Type B pancreatic cell (in vitro differentiated cells): ENCODE measurements at places on chromosomes 5 and 9.

DNA sequence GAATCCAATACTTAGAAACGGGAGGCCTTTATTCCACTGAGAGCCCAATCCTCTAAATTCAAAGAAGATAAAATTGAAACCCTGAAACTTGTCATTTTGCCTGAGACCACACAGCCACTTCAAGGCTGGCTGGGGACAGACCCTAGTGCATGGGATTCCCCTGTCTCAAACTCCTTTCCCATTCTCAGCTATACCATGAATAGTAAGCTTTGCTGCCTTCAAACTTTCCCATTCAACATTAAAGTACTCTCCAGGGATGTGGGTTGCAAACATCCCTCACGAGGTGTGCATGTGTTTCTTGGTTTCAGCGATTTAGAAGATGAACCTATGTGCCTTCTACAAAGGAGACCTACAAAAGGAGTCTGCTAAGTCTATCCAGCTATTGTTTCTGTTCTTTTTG, 64.6 kb downstream of the GABRB2 start:
- H3K4me3 ChIP-seq, result no peak overlapping the region
- H3K27me3 ChIP-seq, result no peaks in the 10 kb centered on the region
- no peaks in the 10 kb centered on the region for H3K4me1 ChIP-seq
- no peaks in the 10 kb centered on the region for H3K36me3 ChIP-seq
- no peak for DNase-seq

GRCh38 chr9:1267141-1267570, 217.0 kb downstream of the DMRT2 start:
- peaks cover 4% of the 10 kb centered on the region for H3K27me3 ChIP-seq
- peaks cover 9% of the 10 kb centered on the region for H3K4me1 ChIP-seq
- no peak overlapping the region for H3K4me3 ChIP-seq
- H3K36me3 ChIP-seq, result no peaks in the 10 kb centered on the region

GRCh38 chr5:38379350-38379937, 121.1 kb downstream of the EGFLAM start:
- no peaks in the 10 kb centered on the region for H3K36me3 ChIP-seq
- peaks cover 18% of the 10 kb centered on the region for H3K4me1 ChIP-seq

GRCh38 chr9:119282476-119283077, 86.7 kb downstream of the BRINP1 start:
- no peak for DNase-seq
- no peaks in the 10 kb centered on the region for H3K36me3 ChIP-seq
- H3K27ac ChIP-seq, result no peak overlapping the region
- H3K4me1 ChIP-seq, result peaks cover 31% of the 10 kb centered on the region
- H3K4me3 ChIP-seq, result peak overlapping the region; percentile 23

- H3K4me1 ChIP-seq, result no peaks in the 10 kb centered on the region
- H3K27me3 ChIP-seq, result no peaks in the 10 kb centered on the region
- no peak overlapping the region for H3K27ac ChIP-seq
- DNase-seq, result no peak
- H3K4me3 ChIP-seq, result no peak overlapping the region
Measured at GRCh38 chr5:142145106-142145900, 36.7 kb downstream of the NDFIP1 start.

- H3K4me1 ChIP-seq, result peaks cover 23% of the 10 kb centered on the region
- no peak overlapping the region for H3K4me3 ChIP-seq
- no peak overlapping the region for H3K27ac ChIP-seq
- H3K36me3 ChIP-seq, result no peaks in the 10 kb centered on the region
Measured at GRCh38 chr5:36281626-36282025, 20.1 kb downstream of the RANBP3L start.

- no peak for DNase-seq
- no peak overlapping the region for H3K27ac ChIP-seq
- no peak overlapping the region for H3K4me3 ChIP-seq
- no peaks in the 10 kb centered on the region for H3K36me3 ChIP-seq
Measured at GRCh38 chr5:150149618-150150017, 6.0 kb downstream of the PDGFRB start.

DNA sequence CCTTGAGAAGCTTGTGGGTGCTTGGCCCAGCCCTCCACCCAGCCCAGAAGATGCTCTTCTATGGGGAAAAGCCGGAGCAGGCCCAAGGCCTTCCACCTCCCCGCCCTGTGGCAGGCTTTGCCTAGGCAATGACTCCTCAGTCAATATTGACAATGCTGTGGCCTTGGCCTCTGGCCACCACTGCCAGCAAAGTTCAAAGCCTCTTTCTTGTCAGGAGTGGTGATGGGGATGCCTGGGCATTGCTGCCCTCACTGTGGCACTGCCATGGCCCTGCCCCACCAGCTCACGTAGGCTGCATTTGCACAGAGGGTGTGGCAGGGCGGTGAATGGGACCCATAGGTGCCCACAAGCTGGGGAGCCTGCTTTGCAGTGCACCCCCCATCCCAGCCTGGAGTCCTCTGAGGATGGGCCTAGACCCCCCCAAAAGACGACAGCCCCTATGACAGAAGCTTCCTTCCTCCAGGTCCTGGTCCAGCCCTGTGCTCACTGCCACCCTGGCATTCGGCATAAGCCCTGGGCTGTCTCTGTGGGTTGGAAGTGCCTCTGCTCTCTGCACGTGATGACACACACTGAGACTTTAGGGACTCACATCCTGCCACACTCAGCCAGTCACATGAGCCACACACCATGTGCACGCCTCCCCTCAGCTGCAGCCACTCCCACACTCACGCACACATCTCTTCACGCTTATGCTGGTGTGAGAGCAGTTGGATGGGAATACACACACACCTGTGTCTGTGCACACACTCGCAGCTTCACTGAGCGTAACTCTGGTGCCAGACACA, 31.1 kb downstream of the MORN5 start:
- DNase-seq, result no peak
- peaks cover 3% of the 10 kb centered on the region for H3K27me3 ChIP-seq
- H3K4me3 ChIP-seq, result no peak overlapping the region

DNA sequence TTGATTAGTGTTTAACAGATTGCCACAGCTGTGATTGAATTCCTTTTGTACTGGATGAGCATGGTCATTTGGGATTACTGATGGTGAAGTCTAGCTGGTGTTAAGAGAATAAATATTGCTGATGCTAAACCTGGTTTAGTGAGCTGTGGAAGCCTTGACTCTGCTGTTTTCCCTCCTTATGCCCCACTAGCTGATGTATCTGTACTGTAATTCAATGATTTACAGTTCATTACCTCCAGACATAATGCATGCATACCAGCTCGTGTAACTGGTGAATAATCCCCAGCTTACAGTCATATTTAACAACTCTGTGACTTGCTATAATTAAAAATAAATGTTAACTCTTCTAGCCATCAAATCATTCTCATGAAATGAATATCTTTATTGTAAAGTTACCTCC, 1.7 kb upstream of the CMYA5 start:
- H3K4me3 ChIP-seq, result peak overlapping the region; percentile 37
- H3K27ac ChIP-seq, result no peak overlapping the region
- H3K36me3 ChIP-seq, result peaks cover 22% of the 10 kb centered on the region
- H3K27me3 ChIP-seq, result peaks cover 6% of the 10 kb centered on the region
- no peaks in the 10 kb centered on the region for H3K4me1 ChIP-seq
- no peak for DNase-seq

GRCh38 chr9:93164085-93164484, 19.9 kb upstream of the WNK2 start:
- no peaks in the 10 kb centered on the region for H3K36me3 ChIP-seq
- no peak overlapping the region for H3K4me3 ChIP-seq
- no peak overlapping the region for H3K27ac ChIP-seq
- H3K27me3 ChIP-seq, result no peaks in the 10 kb centered on the region
- peaks cover 25% of the 10 kb centered on the region for H3K4me1 ChIP-seq
- DNase-seq, result no peak

GRCh38 chr9:14926941-14927624, 16.9 kb upstream of the FREM1 start:
- H3K27ac ChIP-seq, result no peak overlapping the region
- H3K4me3 ChIP-seq, result no peak overlapping the region
- no peaks in the 10 kb centered on the region for H3K27me3 ChIP-seq

DNA sequence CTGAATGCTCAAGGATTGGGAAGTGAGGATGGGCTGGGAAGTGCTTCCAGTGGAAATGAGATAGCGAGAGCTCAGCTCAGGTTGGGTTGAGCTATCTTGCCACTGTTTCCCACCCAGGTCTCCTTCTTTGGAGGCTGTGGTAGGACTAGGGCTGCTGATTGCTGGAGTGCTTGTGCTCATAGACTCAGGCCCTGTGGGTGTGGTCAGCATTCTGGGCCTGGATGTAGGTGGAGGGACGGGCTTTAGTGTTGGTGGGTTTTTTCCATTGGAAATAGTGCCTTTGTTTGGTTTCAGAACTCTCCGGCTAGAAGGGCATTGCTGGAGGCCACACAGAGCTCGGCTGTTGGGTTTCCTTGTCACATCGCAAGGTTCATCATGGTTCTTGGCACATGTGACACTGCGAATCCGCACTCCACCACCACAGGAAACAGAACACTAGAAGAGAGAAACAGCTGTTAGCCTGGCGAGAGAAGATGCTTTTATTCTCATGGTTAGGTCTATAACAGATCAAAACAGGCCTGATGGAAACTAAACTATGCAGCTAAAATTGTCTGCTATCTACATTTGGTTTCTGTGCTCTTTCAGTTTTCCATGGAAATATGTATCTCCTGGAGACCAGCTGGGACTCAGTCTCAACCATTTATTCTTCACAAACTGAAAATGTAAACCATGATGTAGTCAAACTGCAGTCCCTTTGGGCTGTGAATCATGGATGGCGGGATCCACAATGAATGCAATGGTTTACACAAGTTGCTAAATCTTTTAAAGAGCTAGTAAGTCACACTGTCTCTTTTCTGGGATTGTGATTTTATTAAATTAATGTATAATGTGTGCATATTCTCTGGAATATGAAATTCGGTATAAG, 136.2 kb downstream of the TARS1 start:
- no peak overlapping the region for H3K27ac ChIP-seq
- H3K4me3 ChIP-seq, result no peak overlapping the region
- peaks cover 6% of the 10 kb centered on the region for H3K36me3 ChIP-seq
- H3K4me1 ChIP-seq, result no peaks in the 10 kb centered on the region
- no peak for DNase-seq

DNA sequence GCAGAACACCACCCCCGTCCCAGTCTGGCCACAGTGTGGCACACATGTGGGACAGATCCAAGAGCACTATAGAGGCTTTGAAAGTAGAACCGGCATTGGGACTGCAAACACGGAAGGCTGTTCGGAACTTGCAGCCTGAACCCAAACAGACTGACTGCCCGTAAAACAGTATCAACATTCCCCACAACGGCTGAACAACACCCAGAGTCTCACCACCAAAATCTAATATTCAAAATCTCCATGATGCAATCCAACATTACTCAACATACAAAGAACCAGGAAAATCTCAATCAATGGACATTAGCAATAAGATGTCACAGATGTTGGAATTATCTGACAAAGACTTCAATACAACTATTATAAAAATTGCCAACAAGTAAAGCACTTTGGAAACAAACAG, 82.3 kb downstream of the ROR2 start:
- peaks cover 66% of the 10 kb centered on the region for H3K4me1 ChIP-seq
- no peak overlapping the region for H3K27ac ChIP-seq
- no peak for DNase-seq
- H3K36me3 ChIP-seq, result peaks cover 9% of the 10 kb centered on the region
- peaks cover 36% of the 10 kb centered on the region for H3K27me3 ChIP-seq

DNA sequence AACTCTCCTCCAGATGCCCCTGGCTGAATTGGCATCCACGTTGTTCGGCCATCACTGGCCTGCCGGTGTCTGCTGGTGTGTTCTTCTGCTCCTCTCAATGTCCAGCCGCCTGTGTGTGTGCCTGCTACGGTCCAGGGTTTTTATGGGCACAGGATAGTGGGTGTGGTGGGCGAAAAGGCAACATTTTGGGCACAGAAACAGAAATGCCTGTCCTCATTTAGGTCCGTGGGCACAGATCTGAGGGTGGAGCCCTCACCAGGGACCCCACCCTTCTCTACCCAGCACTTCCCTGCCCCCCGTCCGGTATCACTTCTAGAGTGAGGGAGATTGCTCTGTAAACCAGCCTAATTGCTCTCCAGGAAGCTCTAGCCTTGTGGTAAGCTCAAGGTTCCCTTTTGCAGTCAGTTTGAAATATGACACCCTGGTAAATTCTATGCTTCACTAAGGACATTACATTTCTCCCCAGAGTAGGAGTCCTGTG, 410.1 kb downstream of the MAT2B start:
- no peaks in the 10 kb centered on the region for H3K36me3 ChIP-seq
- H3K4me1 ChIP-seq, result peaks cover 19% of the 10 kb centered on the region
- no peak for DNase-seq
- H3K27me3 ChIP-seq, result no peaks in the 10 kb centered on the region

DNA sequence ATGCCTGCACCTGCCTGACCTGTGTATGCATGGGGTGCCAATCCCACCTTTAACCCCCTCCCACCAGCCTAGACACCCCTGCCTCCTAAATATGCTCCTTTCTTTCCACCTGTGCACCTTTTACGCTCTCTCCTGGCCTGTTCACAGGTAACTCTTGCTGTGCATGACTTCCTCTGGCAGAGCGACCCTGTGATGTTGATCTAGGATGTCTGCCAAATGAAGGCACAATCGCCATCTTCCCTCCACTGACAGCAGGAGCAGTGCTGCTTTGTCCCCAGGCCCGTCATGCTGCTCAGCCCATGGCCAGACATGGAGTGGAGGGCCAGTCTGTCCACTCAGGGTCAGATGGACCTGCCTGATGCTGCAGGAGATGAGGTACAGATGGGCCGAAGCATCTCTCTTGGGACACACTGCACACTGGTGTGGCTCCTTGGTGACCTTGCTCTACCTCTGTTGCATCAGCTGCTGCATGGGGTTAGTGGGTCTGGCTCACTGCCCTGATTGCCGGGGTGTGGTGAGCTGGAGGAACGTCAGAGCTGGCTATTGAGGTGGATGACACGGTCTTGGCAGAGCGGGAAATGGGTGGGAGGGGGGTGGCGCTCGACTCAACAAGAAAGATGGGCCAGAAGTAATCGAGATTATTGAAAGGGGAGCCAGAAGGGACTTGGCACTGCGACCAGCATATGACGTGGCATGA, 101.7 kb upstream of the PITX1 start:
- no peak overlapping the region for H3K4me3 ChIP-seq
- peaks cover 7% of the 10 kb centered on the region for H3K4me1 ChIP-seq
- DNase-seq, result no peak
- peaks cover 63% of the 10 kb centered on the region for H3K27me3 ChIP-seq

- H3K27ac ChIP-seq, result no peak overlapping the region
- no peak for DNase-seq
- no peaks in the 10 kb centered on the region for H3K36me3 ChIP-seq
- H3K27me3 ChIP-seq, result peaks cover 3% of the 10 kb centered on the region
Measured at GRCh38 chr5:153504726-153505125, 14.3 kb downstream of the GRIA1 start.

DNA sequence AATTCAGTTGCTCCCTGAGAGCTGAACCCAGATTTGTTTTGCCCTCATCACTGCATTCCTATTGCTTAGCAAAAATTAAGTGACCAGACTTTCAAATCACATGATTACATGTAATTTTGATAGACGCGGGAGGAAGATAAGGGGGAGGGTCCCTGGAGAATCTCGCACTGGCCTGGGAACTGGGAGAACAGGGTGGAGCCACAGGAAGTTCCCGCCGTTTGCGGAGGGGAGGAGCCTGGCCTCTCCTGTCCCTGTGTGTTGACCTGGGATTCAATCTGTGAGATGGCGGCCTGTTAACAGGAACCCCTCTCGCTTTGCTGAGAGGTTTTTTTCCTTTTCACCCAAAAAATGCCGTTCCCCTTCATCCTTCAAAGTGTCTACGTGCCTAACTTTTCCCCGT, 142.9 kb upstream of the OR13F1 start:
- no peak for DNase-seq
- H3K4me1 ChIP-seq, result no peaks in the 10 kb centered on the region
- H3K27ac ChIP-seq, result no peak overlapping the region
- no peaks in the 10 kb centered on the region for H3K36me3 ChIP-seq
- no peaks in the 10 kb centered on the region for H3K27me3 ChIP-seq
